ENCODE measurements at places on chromosomes 5 and 9. TPM values are rescaled to one million over a fixed set of nuclear protein-coding genes. Genes with fewer than 3 reads are reported as not detected.

Gene ELAVL2
- 3.2 TPM for total RNA-seq

Gene GRM6
- total RNA-seq: not detected

DNA sequence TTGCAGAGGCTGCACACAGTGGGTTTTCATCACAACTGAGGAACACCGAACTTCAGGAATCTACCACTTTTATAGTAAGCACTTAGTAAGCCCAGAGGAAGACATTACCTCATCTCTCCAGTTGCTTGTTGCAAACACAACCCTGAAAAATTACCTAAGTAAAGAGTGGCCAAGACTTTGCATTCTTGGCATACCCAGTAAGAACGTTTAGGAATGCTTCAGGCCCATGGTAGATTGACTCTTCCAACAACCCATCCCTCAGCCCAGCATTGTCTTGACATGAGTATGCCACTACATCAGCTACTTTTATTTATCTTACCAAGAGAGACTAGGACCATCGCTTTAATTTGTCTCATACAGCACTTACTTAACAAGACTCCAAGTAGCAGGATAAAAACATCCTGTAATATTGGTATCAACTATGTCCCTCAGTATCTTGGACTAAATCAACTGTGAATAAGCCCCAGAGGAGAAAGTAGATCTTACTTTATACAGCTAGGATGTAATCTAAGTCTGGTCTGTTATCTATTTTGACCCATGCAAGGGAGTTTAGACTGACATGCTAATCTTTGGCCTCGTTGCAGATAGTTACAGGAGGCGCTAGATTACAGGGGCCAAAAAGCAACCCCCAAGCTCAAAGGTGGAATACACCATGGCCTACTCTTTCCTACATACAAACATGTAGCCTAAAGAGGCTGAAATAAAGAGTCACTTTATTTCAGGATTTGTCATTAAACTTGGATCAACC, 114.9 kb downstream of the INVS start:
- no peak for DNase-seq

GRCh38 chr9:5073701-5074100, 88.6 kb downstream of the JAK2 start:
- no peak for DNase-seq

- no peak for DNase-seq
Measured at GRCh38 chr5:40397091-40397490, 282.6 kb upstream of the PTGER4 start.
